ENCODE measurements at places on chromosomes 11 and 22.

DNA sequence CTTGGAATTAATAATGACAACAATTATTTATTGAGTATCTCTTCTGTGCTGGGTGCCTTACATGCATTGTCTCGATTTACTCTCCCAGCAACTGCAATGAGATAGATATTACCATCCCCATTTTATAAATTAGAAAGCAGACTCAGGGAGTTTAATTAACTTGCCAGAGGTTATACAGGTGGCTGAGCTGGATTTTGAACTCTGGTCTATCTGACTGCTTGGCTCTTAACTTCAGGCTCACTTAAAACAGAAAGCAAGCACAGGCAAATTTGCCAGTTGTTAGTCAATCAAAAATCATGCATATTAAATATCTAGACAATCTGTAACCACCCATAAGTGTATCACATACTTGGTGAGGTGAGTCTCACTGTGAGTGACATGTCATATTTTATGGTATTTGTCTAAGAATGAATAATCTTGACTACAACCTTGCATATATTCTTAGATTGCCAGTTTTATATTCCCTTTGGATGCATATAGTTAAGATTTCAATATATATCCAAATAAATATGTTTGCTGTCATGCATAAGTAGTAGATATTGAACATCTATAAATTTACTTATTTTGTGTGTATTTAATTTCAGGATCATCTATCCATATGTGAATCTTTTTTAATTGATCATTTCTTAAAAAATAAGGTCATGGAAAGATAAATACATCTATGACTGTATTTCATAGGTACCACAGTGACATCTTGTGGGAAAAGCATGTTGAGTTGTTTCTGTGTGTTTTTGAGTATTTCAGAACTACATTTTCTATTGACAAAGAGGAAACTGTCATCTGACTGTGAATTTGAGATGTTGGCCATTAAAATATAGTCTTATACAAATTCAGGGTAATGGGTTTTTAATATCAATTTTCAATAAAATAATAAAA, 112.0 kb upstream of the ARHGAP42 start:
- DNase-seq = no peak

DNA sequence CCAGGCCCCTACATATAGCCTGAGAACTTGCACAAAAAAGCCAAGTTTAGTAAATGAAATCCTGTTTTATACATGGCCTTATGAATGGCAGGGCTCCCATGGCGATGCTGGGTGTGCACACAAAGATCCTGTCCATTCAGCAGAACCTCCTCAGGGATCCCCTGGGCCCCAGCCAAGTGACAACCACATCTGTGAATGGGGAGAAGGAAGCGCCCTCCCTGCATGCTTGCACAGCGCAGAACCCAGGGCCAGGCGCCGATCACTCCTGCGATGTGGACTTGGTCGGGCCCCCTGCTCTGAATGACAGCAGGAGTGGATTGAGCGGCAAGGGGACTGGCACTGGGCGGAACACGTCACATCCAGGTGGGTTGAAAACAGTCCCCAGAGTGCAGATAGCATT, 4.5 kb upstream of the CDC42EP2 start:
- no peak for DNase-seq

GRCh38 chr22:43313244-43313889, 29.8 kb downstream of the SCUBE1 start:
- DNase-seq = no peak

DNA sequence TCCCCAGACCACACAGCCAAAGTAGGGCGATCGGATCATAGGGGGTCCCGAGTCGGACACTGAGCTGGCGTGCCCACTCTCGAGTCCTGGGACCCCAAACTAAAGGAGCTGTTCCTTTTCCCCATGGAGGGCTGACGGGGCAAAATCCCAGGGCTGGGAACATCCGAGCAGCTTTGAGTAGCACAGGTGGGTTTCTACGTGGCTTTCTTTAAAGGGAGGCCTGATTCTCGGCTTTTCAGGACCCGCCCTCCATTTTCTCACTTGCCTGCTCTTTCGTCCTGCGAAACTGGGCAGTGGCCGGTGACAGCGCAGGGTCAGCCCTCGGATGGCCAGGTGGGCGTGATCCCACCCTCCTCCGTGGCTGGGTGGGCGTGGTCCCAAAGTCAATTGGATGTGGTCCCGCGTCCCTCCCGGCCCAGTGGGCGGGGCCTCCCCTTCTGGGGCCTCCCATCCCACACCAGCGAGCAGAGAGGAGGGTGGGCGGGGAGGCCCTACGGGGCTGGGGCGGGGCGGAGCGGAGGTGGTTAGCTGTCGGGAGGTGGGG, 17.5 kb upstream of the TXNRD2 start:
- DNase-seq = no peak
